Mucosa of descending colon (tissue), 3 donors: ENCODE measurements at places on chromosomes 16 and 17. TPM values are rescaled to one million over a fixed set of nuclear protein-coding genes. Genes with fewer than 3 reads are reported as not detected.

- peak; percentile 78 for DNase-seq
These were observed 50.6 kb upstream of the TANGO6 start for GRCh38 chr16:68792465-68793324.

TSNAXIP1 gene
- 2.0 TPM for total RNA-seq

DNA sequence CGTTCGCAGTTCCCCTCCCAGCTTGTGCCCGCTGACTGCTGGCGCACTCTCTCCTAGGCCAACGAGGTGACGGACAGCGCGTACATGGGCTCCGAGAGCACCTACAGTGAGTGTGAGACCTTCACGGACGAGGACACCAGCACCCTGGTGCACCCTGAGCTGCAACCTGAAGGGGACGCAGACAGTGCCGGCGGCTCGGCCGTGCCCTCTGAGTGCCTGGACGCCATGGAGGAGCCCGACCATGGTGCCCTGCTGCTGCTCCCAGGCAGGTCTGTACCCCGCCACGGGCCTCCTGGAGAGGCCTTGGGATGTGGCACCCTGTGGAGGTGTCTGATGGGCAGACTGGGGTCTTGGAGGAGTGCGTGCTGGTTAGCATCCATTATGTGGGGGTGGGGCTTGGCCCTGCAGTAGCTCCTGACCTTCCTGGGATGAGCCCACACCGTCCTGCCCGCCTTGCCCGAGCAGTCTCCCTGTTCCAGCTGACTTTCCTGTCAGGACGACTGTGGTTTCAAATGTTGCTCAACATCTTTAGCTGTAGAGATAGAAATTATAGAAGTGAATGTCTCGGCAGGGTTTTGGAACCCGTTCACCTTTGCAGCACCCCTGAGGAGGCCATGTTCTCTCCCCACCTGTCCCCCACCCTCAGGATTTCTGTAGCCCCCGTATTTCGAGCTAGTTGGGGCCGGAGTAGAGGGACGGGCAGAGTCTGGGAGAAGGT, 44.9 kb upstream of the CAPN15 start:
- no peak for DNase-seq

DNA sequence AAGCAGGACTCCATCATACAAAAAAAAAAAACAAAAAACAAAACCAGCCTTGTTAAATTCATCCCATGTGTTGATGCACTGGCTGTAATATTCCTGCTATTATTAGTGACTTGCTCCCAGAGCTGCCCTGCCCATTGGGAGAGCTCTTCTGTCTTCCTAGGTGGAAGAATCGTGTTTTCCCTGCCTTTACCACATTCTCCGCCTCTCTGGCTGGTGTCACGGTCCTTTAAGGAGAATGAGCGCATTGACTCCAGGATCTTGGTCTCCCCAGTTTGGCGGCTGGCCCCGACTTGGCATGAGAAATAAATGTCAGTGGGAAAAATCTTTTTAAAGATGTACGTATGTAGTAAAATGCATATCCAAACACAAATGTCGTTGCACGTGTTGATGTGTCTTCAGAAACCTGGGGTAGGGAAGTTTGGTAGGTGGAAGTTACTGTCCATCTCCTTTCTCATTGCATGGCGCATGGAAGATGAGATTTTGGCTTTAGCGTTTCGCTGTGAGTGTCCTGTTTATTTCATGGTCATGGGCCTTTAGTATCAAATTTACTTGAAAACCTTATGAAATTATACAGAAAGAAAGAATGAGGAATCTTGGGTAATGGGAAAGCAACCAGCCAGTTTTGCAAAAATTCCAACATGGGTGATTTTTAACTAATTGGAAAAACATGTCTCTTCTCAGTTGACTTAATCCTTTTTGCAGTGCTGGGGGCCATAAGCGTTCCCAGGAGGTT, 15.5 kb downstream of the RMI2 start:
- DNase-seq = no peak

SLC35G3 gene
- total RNA-seq = not detected

GRCh38 chr17:17122781-17123483, 80.7 kb downstream of the MPRIP start:
- DNase-seq = peak; percentile 5

DNA sequence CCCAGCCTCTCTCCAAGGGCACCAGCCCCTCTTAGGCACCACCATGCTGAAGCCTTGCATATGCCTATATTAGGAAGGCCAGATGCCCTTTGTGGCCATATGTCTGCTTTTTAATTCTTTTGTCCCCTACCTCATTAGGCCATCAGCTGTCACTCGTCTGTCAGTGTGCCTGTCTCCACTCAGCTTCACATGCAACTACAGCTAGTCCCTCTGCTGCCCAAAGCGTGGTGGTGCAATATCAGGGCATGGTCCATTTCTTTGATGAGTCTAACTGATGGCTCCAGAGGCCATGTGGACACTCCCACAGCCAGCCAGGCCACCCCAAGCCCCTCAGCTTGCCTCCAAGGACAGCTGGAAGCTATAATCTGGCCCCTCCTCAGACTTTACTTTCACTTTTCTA, 36.3 kb downstream of the MYO18A start:
- DNase-seq = no peak

DNA sequence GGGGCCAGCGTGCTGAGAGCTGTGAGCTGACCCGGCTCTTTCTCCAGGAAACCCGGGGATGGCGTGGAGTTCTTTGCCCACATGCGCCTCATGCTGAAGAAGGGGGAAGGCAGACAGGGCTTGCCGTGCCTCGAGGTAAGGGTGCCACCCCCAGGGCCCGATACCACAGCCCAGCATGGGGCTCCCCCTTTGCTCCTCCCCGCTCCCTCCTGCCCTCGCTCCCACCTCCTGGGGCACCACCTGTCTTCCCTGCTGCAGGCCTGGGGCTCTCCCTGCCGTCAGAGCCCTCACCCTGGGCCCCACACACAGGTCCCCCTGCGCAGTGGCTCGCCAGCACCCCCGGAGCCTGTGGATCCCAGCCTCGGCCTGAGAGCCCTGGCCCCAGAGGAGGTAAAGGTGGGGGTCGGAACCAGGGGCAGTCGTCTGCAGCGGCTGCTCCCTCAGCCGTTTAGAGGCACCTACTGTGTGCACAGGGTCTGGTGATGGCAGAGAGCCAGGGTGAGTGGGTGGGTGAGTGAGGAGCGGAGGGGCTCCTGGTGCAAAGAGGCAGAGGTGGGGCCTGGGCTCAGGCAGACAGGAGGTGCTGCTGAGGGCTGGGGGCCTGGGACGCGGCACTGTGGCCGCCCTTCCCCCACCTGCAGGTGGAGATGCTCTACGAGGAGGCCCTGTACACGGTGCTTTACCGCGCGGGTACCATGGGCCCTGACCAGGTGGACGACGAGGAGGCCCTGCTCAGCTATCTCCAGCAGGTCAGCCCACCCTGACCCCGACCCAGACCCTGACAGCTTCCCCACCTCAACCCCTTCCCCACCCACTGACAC, 5.6 kb downstream of the BAIAP3 start:
- DNase-seq = no peak
